HS-5 (cell line): ENCODE measurements at places on chromosomes 11 and 22.

- DNase-seq, result no peak
These were observed 10.3 kb downstream of the TOP3B start for GRCh38 chr22:21972293-21972779.

GRCh38 chr11:123085497-123085896 lies 23.6 kb upstream of the HSPA8 start:
- DNase-seq, result no peak

GRCh38 chr11:25838918-25839625 lies 492.9 kb upstream of the ANO3 start:
- DNase-seq, result no peak

DNA sequence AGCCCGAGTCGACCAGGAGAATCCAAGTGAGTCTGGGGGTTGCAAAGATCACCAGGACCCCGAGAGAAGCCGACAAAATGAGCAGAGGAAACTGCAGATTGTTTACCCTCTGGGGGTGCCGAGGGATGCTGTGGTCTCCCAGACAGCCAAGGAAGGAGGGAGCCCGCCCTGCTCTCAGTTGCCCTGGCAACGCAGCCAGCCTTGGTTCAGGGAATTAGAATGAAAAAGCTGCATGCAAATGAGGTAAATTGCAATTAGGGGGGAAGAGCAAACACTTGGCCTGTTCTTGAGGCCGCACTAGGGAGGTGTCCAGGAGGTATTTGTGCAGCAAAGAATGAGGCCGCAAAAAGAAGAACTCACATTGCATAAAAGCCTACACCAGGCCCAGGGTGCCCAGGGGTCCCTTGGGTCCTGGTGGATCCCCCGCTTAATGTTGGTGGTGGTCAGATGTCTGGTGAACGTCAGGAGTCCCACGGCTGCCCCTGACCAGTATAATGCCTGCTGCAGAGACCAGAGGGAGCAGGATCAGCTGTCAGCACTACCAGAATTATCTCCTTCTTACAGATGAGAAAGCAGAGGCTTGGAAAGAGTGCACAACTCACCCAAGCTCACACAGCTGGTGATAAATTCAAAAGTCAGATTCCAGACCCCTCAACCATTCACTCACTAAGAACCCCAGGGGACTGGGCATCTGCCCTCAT lies 40.3 kb upstream of the ATXN10 start:
- no peak for DNase-seq

DNA sequence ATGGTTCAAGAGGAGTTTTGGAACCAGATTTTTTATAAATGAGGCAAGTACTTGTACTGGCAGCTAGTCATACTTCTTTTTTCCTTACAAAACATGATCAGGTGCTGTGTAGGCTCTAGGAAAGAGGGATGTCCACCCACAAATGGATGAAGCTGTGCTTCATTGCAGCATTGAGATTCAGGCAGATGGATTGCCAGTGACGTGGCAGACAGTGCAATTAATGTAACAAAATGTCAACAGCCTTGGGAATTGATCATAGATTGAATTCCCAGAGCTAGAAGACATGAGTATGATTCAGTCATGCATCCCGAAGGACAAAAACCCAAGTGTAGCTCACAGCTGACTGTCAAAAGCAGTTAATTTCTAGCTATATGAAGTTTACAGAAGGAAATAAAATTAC lies 99.2 kb upstream of the RASSF10 start:
- no peak for DNase-seq

DNA sequence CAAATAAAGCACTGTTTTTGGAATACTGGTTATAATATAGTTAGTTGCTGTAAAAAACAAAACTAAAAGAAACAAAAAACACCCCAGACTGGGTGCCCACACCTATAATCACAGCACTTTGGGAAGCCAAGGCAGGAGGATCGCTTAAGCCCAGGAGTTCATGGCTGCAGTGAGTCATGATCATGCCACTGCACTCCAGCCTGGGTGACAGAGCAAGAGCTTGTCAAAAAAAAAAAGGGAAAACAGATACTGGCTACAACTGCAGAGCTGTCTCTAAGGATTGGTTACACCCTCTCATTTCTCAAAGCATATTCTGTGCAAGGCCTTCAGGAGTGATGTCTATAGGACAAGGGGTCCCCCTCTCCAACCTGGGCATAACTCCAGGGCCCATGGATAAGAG lies 14.6 kb upstream of the STK33 start:
- no peak for DNase-seq

DNA sequence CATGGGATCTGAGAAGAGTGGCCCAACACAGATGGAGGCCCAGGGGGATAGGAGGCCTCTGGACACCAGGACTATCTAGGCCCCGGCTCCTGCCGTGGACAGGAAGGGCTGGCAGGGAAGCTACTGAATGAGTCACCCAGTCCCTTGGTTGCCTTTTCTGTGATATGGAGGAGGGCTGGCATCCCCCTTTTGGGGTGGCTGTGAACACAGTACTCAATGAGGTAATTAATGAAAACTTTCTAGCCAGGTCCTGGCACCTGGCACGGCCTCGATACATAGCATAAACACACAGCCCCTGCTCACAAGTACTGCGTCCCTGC lies 163.2 kb downstream of the CHST1 start:
- DNase-seq, result no peak
